ENCODE measurements at places on chromosomes 16 and 17.

GRCh38 chr16:71852158-71852557 lies 6.4 kb downstream of the ATXN1L start:
- DNase-seq: no peak

DNA sequence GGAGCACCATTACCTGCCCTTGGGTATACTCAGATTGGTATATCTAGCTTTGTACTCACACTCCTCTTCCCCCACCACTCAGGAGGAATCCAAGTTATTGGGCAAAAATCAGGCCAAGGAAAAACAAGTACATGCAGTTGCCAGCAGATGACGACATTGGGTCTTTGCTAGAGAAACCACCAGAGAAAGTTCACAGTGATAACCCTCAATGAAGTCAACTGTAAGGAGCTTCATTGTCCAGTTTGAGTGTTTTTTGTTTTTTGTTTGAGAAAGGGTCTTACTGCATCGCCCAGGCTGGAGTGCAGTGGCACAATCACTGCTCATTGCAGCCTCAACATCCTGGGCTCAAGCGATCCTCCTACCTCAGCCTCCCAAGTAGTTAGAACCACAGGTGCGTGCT lies 34.6 kb upstream of the TOX3 start:
- no peak for DNase-seq

DNA sequence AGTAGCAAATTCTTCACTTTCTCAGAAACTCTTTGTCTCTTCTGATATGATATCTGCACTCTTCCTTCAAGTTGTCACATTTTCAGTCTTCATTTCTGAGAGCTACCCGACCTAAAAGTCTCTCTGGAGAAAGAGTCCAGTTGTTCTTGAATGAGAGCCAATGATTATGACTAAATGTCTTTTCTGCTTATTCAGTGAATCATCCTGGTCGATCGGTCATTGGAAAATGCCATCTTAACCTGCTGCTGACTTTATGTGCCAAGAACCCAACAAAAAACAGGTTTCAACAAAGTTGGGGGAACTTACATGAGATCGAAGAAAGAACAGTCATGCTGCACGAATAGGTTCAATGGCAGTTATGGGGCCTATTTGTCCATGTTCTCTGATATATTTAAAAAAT lies 15.9 kb downstream of the SOX9 start:
- no peak for DNase-seq

DNA sequence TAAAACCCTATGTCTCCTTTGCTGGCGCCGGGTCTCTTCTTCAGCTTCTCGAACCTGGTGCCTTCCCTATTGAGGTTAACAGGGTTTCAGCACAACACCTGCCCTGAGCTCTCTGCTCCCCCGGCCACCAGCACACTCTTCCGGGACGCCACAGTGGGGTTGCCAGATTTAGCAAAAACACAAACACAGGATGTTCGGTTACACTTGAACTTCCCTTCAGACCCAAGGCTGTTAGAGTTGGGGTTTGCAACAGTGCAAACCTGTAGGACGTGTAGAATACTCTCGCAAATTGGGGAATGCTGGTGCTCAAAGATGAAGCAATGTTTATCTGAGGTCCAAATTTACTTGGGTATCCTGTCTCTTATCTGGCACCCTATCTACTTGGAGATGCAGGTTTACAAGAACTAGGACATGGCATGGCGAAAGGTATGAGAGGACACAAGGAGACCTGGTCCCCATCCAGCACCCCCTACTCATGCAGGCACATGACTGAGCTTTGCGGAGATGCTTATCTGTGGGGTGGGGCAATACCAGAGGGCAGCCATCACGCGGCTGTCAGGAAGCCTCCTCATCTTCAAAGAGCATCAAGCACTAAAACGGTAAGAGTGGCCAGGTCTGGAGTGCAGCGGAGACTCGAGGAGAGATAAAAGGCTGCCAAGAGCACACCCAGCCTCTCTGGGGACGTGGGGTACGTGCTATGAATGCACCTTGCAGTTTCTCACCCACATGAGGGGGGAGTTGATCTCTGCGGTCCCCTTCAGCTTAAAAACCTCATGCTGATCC lies 52.8 kb downstream of the SDK2 start:
- no peak for DNase-seq

DNA sequence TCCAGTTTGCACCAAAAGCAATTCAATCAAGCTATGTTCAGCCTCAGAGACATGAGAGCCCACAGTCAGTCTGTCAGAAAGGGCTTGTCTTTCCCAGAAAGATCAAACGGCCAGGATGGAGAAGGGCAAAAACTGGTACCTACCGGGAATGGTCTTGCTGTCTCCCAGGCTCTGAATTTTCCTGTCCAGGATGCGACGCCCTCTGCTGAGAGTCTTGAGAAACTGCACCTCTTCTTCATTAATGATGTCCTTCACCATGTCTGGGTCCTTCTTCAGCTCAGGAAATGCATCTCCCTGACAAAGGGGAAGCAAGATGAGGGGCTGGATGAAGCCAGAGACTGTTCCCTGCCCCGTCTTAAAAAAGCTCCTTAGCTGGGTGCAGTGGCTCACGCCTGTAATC lies 15.8 kb upstream of the EXOSC6 start:
- peak; percentile 40 for DNase-seq

DNA sequence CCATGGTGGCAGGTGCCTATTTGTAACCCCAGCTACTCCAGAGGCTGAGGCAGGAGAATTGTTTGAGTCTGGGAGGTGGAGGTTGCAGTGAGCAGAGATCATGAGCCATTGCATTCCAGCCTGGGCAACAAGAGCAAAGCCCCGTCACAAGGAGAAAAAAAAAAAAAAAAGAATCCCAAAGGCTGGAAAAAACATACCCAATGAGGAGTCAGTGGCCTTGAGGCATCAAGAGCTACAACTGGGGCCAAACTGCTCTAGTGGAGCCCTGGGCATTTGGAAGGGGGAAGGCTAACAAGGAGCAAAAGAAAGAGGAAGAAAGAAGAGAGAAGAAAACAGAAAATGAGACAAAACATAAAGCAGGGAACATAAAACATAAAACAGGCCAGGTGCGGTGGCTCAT lies 6.9 kb downstream of the CHST6 start:
- no peak for DNase-seq

GRCh38 chr16:86307514-86307903 lies 202.8 kb upstream of the FOXF1 start:
- no peak for DNase-seq

- DNase-seq: no peak
Measured at GRCh38 chr17:64234961-64235360, 28.1 kb downstream of the TEX2 start.

GRCh38 chr17:36544044-36544306 lies 744 bp upstream of the GGNBP2 start:
- peak; percentile 33 for DNase-seq

GRCh38 chr17:80817861-80818260 lies 173.8 kb upstream of the CHMP6 start:
- no peak for DNase-seq
